ENCODE measurements at places on chromosomes 11 and 22.

DNA sequence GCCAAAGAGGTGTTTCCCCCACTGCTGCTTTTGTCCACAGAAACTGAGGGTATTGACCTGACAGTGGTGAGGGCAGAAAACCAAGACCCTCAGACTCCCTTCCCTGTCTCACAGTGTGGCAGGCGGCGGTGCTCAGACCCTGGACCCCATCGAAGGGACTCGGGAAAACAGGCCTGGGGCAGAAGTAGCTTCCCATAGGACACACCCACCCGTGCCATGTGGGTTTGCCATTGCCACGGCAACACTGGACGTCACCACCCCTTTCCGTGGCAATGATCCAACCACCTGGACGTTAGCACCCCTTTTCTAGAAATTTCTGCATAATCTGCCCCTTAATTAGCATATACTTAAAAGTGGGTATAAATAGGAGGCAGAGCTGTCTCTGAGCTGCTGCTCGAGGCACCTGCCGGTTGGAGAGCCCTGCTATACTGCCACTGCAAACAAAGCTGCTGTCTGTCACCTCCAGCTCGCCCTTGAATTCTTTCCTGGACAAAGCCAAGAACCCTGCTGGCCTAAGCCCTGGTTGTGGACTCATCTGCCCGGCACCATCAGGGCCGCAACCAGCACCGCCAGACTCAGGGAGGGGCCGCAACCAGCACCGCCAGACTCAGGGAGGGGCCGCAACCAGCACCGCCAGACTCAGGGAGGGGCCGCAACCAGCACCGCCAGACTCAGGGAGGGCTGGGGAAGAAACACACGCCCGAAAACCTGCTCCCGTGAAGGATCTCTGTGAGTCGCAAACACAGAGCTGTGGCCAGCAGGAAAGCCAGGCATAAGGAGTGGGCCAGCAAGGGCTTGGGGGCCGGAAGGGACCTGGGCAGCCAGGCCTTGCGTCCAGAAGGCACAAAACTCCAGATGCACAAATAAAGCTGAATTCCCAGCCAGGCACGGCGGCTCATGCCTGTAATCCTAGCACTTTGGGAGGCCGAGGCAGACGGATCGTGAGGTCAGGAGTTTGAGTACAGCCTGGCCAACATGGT is 10.4 kb downstream of the MLC1 start:
- no peak for DNase-seq

GRCh38 chr11:58254936-58255335 is 13.1 kb downstream of the OR10W1 start:
- no peak for DNase-seq

- DNase-seq: no peak
These were observed 6.2 kb upstream of the CRYBB2 start for GRCh38 chr22:25213221-25213620.

DNA sequence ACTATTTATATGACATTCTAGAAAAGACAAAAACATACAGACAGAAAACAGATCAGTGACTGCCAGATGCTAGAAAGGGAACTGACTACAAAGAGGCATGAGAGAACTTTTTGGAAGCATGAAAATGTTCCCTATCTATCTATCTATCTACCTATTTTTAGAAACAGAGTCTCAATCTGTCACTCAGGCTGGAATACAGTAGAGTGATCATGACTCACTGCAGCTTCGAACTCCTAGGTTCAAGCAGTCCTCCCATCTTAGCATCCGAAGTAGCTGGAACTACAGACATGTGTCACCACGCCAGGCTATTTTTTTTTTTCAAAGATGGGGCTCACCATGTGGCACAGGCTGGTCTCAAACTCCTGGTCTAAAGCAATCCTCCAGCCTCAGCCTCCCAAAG is 6.9 kb downstream of the SBF2 start:
- no peak for DNase-seq

All from fibroblast of the conjunctiva (primary cell).